NCI-H146 (cell line): ENCODE measurements at places on chromosomes 6 and 20.

DNA sequence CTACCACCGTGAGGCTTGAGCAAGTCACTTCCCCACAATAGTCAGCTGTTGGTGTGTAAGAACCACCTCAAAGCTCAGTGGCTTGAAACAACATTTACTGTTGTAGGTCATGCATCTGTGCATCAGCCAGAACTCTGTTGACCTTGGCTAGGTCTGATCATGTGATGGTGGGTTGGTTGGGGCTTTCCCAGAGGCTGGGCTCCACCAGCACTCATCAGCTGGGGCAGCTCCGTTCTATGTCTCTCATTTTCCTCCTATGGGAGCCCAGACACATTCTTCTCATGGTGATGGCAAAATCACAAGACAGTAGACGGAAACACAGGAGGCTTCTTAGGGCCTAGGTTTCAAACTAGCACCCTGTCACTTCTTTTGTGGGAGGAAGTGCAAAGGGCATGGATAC, 42.8 kb upstream of the PSMF1 start:
- no peak for DNase-seq

GRCh38 chr6:21537637-21538036, 55.9 kb upstream of the SOX4 start:
- peak; percentile 68 for DNase-seq

DNA sequence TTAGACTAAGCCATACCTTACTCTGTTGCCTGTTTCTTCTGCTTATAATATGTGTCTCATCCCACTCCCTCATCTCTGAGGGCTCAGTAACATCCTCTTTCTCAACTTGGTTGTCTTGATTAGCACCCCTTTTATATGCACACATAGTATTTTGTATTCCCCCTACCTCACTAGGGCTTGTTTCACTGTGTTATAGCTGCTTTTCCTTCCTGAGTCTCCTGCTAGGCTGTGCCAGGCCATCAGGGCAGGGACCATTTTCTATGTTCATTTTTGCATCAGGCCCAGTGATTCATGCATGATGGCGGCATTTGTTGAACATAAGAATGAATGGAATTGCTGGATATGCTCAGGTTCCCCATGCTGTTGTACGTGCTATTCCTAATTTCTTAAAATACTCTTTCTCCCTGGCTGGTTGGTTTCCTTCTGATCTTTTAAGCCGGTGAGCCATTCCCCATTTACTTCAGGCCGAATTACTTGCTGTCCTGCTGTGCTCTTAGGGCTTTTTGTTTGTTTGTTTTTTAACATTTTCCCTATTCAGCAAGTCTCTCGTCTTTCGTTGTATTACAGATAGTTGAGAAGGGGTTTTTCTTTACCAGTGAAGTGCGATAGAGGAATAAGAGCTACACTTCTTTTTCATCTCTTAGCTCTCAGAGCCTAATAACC, 183.2 kb downstream of the CARMIL1 start:
- no peak for DNase-seq

- DNase-seq: no peak
Observed at GRCh38 chr6:151721146-151721545, 86.3 kb upstream of the ESR1 start.

GRCh38 chr6:26243132-26243531, 121.9 kb upstream of the BTN3A2 start:
- DNase-seq: no peak
